ENCODE measurements at places on chromosomes 2 and 18. TPM values are rescaled to one million over a fixed set of nuclear protein-coding genes. Genes with fewer than 3 reads are reported as not detected.

- no peak for DNase-seq
Observed at GRCh38 chr2:238441262-238442114, 14.8 kb downstream of the ASB1 start.

- DNase-seq = no peak
Observed at GRCh38 chr18:46182633-46183358, 78.6 kb downstream of the HAUS1 start.

DNA sequence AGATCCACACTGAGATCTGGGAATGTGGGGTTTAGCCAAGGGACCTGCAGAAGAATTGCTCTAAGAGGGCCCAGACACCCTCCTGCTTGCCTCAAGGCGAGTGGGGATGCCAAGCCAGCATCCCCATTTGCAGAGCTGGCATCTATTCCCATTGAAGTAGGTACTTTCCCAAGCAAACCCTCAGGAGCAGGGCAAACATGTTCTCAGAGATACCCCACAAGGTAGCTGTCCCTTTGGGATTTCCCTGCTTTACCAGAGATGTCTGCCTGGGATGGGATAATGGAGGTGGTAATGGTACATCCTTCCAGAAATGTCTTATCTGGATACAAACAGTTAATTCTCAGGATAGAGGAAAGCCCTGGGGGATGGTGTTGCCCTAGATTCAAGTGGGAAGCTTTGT, 51.2 kb downstream of the GYPC start:
- no peak for DNase-seq

- DNase-seq = no peak
Observed at GRCh38 chr2:15909157-15909556, 31.2 kb upstream of the MYCN start.

GRCh38 chr18:62446511-62446910, 76.3 kb upstream of the ZCCHC2 start:
- no peak for DNase-seq

DNA sequence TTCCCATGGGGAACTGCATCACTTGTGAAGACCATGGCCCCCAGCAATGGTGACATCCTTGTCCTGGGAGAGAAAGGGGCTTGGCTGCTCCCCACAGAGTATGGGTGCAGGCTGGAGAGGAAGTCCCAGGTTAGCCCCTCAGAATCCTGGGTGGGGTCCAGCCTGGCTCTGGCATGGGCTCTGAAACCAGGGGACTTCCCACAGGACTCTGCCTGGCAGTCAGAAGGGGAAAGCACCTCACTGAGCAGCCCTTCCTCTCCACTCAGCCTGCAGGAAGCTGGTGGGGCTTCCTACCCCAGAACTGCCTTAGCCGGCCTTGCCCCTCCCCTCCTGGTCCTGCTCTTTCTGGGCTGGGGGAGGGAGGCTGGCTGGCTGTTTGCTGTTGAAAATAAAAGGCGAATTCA, 3.7 kb downstream of the NEURL3 start:
- DNase-seq = no peak

DNA sequence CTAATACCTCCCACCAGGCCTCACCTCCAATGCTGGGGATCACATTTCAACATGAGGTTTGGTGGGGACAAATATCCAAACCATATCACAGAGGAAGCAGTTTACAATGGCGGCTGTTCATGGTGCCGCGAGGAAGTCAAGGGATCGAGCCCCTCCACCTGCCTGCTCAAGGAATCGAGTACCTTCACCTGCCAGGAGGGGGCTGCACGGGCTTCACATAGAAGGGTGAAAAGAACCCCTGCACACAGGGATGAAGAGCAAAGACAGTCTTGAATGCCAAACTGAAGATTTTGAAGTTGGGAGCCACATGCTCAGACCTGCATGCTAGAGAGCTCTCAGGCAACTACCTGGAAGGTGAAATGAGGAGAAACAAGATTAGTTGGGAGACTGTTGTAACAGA, 110.3 kb downstream of the KCNF1 start:
- DNase-seq = no peak

DNA sequence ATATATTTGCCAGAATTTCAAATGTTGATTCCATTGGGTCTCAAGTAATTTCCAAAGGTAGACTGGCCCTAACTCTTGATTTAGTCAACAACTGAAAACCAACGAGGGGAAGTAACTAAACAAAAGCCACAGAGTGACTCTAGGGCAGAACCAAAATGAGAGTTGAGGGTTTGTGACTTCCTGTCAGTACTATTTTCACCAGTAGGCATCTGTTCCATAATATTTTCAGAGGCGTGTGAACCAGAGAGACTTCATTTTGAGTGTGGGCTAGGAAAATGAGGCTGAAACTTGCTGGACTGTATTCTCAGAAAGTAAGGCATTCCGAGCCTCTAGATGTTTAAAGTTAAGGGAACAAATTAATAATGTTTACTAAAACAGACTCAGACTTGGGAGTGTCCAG, 70.6 kb downstream of the GDF7 start:
- no peak for DNase-seq

- no peak for DNase-seq
Observed at GRCh38 chr18:50558948-50559751, 737 bp upstream of the MAPK4 start.

DNA sequence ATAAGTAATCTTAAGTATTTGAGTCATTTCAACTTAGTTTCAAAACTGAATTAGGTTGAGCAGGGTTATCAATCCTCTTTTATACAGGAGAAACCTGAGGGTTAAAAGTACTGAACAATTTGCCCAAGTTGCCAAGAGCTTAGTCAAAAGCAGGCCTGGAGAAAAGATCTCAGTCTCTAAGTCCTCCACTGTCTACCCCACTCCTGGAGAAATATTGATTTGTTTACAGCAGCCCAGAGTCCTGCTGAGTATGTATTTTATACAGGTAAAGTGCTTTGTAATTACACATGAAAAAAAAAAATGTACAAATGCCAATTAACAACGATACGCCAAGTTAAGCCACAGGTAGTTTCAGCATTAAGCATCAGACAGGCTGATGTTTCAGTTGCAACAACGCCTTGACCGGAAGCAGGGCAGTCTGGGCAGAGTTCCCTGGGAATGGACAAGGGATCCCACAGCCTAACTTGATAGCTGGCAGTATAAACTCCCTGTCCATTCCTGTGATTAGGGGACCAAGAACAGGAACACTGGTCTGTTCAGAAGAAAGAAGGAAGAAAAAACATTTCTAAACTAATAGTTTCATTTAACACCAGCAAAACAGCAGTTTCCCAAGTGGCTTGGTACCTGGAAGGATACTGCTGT, 132.9 kb downstream of the MYO5B start:
- no peak for DNase-seq

Gene FHOD3
- 2.5 TPM for total RNA-seq

Gene PNO1
- total RNA-seq = 10.5 TPM

Gene DUSP2
- 5.5 TPM for total RNA-seq

Gene RBM44
- 0.59 TPM for total RNA-seq

Gene CYB5A
- 458 TPM for total RNA-seq

Gene PRKCE
- 85.0 TPM for total RNA-seq

Gene MROH2A
- total RNA-seq = not detected

All from lower lobe of right lung (tissue), 2 donors.